T-cell (primary cell): ENCODE measurements at places on chromosomes 6 and 20. TPM values are rescaled to one million over a fixed set of nuclear protein-coding genes. Genes with fewer than 3 reads are reported as not detected.

- DNase-seq = no peak
Observed at GRCh38 chr20:17646961-17647301, 35.1 kb downstream of the RRBP1 start.

Gene RAMACL
- 1.6 TPM for total RNA-seq

- no peak for DNase-seq
Observed at GRCh38 chr6:124541573-124541972, 420.7 kb upstream of the RNF217 start.

DNA sequence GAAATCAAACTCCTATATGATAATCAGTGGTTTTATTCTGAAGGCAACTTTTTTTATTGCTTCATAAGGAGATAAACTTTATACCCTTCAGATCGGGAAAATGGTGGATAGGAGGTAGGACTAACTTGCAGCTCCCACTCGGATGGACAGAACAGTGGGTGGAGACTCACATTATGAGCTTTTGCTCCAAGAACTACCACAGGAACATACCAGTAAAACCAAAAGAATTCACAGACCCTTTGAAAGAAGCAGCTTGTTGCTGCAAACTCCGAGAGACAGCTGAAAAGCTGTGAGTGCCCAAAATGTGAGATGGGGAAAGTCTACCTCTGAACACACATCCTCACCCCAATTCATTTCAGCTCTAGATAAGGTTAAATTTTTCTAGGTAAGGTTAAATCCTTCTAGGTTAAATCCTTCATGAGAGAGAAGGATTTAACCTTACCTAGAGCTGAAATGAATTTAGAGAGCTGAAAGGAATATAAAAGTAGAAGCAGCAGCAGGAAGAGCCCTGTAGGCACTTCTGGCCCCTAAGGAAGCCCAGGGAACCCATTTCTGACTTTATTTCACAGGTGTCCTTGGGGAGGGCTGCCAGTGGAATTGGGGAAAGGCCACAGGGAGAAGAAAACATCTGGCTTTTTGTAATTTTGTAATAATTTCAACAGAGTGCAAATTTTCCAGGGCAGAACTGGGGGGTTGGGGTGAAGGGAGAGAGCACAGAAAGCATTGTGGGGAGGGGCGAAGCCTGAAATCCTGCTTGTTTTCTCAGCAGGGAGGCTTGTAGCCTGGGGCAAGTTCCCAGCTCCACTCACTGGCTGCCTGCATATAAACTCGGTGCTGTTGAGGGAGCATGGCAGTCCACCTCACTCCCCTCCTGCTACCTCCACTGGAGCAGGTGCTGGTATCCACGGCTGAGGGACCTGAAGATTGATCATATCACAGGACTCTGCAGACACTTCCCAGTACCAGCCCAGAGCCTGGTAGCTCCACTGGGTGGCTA lies 65.9 kb upstream of the HCRTR2 start:
- DNase-seq = no peak

Gene CLVS2
- not detected for total RNA-seq

Gene RHAG
- total RNA-seq = 0.44 TPM

GRCh38 chr6:42771741-42772100 lies 10.1 kb upstream of the BICRAL start:
- peak; percentile 36 for DNase-seq

DNA sequence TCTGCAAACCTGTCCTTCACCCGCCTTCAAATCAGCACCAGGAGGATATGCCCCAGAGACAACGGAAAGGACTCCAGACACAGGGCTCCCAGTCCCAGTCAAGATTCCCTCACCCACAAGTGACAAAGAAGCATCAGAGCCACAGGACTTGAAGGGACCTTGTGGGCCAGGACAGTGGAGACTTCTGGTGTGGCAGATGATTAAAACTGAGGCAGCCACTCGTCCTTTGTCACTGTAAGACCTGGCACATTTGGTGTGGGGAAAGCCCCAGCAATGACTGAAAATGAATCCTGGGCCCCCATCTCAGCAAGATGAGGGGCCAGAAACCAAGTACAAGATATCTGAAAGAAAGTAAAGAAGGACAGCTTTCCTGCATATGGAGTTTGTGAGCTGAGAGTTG lies 15.6 kb upstream of the GMPR start:
- DNase-seq = no peak

- DNase-seq = no peak
Observed at GRCh38 chr6:22448291-22448711, 121.1 kb upstream of the HDGFL1 start.

DNA sequence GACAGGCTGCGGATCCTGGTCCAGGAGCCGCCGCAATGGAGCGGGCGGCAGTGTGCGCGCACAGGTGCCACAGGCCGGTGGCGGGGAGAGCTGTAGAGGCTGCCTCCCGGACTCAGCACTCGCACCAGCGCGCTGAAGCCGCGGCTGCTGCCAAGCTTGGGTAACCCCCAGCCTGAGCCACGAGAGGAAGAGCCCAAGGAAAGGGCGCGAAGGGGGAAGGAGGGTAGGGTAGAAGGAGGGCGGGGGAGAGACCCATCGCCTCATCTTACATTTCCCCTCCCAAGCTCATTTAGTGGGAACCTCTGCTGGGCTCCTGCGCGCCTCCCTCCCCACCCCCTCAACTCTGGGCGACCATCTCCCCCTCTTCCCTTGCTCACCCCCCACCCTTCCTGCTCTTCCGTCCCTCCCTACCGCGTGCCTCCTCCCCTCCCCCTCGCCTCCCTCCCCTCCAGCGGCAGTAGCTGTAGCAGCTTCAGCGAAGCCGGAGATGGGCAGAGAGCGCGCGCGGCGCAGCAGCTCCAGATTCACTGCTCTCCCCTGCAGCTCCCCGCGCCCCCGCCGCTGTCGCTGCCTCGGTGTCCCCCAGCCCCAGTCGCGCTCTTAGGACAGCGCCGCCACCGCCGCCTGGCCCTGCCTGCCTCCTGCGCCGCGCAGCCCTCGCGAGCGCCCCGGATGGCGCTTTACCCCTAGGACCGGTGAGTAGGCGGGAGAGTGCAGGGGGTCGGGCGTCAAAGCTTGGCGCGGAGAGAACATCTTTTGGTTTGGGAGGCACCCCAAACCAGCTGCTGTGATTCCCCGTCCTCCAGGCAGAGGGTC lies at the start of gene FUT9:
Gene FUT9 (plus strand): TSS at position 457 of the 816 bp plus-strand sequence. CDS start 187,182 bp downstream, outside the sequence.
- DNase-seq = no peak

DNA sequence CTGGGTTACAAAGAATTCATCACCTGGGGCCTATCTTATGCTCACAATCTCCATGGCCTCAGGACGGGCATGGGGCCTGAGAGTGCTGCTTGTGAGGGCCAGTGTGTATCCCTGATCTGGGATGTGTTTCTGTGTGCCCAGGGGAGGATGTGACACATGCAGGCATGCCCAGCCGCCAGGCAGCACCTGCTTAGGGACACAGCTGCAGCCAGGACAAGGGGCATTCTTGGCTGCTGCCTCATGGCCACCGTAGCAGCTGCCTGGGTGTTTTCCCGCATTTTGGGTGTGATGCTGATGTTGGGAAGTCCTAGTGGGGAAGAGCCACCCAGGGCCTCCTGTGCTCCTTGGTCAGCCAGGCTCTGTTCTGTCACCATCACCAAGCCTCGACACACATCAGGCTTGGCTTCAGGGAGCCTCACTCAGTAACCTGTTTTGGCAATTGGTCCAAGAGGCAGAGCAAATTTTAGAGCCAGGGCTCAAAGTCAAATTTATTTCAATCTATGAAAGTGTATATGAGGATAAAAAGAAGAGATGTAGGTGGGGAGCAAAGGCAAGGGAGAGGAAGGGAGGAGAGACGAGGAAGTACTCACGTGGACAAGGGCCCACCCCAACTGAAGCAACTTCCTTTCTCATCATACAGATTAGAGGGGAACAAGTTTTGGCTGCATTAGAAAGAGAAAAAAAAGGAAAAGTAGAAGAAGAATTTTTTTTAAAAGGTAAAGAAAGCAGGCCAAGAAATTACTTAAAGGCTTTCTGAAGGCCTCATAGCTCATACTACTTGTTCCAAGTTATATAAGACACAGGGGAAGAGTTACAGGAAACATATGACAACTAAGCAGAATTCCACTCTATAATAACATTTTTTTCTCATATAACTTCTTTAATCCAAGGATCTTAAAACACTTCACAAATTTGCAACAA lies 269.9 kb upstream of the SUPT3H start:
- DNase-seq = no peak

DNA sequence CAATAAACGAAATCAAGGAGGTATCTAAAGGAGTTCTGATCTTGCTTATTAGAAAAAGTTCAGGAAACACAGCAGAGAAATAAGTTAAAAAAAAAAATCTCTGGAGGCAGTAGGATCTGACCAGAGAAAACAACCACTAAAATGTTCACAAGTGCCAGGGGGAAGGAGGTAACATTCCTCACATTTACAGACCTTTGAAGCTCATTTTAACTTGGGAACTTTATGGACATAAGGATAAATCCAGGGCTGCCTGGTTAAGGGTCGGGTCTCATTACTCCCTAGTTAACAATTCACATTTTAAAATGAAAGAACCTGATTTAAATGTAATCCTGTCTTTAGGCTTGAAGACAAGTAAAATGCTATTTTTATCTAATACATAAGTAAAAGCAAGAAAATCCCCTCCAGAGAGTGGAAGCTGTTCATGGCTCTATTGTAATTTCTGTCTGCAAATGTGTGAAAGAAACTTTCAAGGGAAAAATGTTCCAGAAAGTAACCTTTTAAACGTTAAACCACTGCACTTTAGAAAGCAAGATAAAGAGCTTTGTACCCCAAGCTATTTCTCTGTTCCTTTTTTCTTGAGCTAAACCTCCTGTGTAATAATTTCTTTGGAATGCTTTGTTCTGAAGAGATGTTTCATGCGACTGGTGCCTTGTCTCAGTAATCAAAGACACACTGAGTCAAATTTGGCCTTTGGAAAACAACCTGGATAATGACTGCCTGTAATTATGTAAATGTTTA lies 38.2 kb downstream of the MYLIP start:
- DNase-seq = no peak

Gene TAP2
- total RNA-seq = 116 TPM

GRCh38 chr6:96468681-96469224 lies 52.9 kb upstream of the UFL1 start:
- DNase-seq = no peak

DNA sequence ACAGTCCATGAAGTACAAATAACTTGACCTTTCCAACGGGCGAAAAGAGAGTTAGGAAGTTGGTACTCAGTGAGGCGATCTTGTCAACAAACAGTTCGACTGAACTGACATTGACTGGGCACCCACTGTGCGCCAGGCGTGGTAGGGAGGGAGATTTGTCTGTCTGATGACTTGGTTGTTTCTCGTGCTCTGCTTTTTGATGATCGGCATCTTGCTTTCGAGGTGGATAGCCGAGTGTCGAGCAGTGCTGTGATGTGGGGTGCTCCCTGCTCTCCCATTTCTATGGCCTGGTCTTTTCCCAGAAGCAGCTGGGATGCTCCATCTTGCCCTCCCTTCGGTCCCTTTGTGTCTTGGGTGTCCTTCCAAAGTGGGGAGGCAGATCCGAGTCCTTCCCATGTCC lies 30.4 kb downstream of the RPP40 start:
- no peak for DNase-seq

DNA sequence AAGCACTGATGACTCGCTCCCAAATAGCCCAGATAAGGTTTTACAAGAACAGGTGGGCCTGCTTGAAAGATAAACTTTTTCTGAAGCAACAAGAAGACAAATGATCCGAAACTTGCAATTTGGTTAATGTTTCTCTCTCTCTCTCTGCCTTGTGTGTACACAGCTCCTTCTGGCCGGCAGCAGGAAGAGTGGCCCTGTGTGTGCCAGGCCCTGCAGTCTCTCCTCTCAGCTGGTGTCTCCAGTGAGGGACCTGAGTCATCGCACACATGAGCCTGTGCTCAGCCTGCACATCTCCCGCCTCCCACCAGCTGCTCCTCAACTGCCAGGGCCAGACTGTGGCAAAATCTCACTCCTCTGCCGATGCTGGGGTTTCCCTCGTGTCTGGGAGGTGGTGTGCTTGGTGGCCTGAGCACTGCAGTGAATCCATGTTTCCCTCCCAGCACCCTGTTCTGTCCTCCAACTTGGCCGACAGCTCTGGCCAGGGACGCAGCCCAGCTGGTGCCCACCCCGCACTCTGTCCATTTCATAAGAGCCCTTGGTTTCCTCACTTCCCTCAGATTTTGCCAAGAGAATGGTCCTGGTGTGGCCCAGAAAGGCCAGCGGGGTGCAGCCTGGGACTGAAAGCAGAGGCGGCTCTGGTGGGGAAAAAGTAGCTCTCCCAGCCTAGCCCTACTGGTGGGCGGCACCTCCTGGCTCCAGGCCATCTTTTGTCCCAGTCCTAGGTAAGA lies 49.4 kb downstream of the ERMARD start:
- no peak for DNase-seq

Gene PRDM13
- not detected for total RNA-seq

DNA sequence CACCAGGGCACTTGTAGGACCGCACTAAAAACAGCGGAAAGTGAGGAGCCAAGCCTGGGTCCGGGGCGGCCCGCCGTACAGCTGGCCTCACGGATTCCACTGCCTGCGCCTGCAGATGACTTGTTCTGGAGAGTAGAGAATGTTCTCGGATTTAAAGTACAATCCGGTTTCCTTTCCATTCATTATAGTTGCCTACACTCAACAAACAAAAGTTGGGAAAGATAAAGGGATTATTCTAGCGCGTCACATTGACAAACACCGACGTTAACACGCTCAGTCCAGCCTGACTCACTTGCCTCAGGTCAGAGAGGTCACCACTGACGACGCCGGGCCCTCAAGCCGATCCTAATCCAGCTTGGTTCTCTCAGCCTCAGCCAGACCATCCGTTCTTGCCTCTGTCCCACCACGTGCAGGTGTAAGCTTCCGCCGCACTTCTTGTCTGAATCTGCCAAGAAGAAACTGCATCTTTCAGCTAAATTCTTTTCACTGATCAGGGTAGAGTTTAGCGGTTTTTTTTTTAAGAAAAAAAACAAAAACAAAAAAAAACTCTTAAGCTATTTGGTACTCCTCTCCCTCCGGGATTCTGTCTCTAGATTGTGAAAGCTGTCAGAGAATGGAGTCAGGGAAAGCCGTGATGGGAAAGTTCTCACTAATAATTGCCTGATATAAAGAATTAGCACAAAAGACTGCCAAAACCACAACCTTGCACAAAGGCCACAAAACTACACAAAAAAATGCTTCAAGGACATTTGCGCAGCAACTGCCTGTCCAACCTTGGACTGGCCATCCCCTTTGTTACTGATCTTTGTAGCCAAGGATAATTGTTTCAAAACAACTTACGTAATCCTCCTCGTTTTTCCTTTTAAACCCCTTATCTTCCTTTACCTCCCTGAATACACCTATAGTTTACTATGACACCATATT lies 1.1 kb upstream of the PHF10 start:
- no peak for DNase-seq

DNA sequence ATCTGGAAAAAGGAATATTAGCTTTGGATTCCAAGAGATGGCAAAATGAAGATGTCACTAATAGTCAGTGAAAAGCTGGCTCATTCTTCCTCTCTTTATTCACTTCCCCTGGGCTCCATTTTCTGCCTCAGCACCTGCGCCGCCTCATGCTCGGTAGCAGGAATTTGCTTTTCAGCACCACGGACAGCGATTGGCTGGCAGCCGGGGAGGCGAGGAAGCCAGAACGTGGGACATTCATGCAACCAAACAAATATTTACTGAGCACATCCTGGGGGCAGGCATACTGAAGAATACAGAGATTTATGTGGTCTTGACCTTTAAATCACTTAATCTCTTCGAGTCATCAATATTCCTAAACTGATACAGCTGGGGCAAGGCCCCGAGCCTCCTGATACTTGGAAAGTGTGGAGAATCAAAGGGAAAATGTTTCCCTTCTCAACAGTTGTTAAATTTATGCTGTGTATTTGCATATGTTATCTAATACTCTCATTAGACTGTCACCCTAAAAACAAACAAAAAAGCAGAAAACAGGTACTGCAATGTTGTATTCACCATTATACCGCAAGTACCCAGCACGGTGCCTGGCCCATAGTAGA lies 12.1 kb upstream of the PDYN start:
- peak; percentile 46 for DNase-seq

GRCh38 chr6:126372626-126373025 lies 32.7 kb downstream of the CENPW start:
- DNase-seq = no peak

Gene DNMT3B
- 0.80 TPM for total RNA-seq

Gene KCNK16
- total RNA-seq = not detected
